Stimulated activated CD8-positive, alpha-beta memory T cell treated with anti-CD3 and anti-CD28 coated beads, Interleukin-7, amount 100 ng/mL, for 24 hours (primary cell): ENCODE measurements at places on chromosomes 11 and 22.
A peak's percentile ranks its signal among the peaks of the same experiment; 100 is the strongest.

GRCh38 chr22:17783312-17783711 lies 9.0 kb upstream of the BID start:
- DNase-seq, result no peak

- no peak for DNase-seq
Measured at GRCh38 chr11:86099874-86100273, 31.0 kb upstream of the PICALM start.

- no peak for DNase-seq
Measured at GRCh38 chr22:47808886-47809620, 1046.6 kb downstream of the TBC1D22A start.

- no peak for DNase-seq
Measured at GRCh38 chr11:115522302-115522701, 18.1 kb upstream of the CADM1 start.

DNA sequence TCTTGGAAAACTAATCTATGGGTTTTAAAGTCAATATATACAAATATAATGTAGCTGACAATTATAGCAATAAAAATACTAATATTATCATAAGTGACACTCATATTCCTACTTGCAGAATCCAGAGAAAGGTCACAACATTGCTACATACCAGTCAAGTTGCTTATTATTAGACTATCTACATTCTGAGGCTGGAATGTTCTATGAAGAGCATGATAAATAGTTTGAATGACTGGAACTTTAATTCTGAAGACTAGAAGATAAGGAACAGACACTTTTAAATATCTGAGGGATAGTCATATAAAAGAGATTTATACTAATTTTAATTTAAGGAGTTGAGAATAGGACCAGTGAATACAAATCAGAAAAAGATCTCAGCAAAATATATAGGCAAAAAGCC lies 146.0 kb downstream of the GUCY1A2 start:
- no peak for DNase-seq

- no peak for DNase-seq
Measured at GRCh38 chr22:44638971-44639760, 62.8 kb upstream of the PRR5 start.

GRCh38 chr11:75896843-75897419 lies 81.9 kb downstream of the UVRAG start:
- no peak for DNase-seq

DNA sequence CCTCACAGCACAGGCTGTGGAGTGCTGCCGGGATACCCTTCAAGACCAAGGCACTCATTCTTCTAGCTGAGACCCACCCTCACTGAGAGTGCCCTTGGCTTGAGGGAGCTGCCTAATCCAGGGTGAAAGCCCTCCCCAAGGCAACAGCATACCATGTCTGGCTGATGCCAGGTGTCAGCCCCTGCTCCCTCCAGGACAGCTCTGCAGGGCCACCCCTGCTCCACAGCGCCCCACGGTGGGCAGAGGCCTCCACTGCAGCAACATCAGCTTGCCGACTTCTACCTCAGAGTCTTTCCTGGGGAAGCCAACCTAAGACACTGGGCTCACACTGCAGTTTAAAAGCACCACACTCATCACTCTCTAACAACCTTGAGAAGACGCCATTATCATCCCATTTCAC lies 29.0 kb downstream of the TTLL1 start:
- DNase-seq, result peak; percentile 18

DNA sequence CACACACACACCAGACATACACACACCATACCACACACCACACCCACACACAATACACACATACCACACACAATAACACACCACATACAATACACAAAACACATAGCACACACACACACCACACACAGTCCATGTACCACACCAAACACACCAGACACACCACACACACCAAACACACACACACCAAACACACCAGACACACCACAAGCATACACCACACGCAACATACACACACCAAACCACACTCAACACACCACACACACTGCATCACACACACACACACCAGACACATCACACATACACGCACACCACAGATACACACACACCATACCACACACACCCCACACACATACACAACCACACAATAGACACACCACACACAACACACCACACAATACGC lies 54.8 kb downstream of the IGSF9B start:
- DNase-seq, result no peak

- no peak for DNase-seq
Measured at GRCh38 chr11:120702656-120703055, 191.1 kb downstream of the GRIK4 start.

GRCh38 chr11:114377612-114378267 lies 22.6 kb downstream of the C11orf71 start:
- DNase-seq, result no peak

DNA sequence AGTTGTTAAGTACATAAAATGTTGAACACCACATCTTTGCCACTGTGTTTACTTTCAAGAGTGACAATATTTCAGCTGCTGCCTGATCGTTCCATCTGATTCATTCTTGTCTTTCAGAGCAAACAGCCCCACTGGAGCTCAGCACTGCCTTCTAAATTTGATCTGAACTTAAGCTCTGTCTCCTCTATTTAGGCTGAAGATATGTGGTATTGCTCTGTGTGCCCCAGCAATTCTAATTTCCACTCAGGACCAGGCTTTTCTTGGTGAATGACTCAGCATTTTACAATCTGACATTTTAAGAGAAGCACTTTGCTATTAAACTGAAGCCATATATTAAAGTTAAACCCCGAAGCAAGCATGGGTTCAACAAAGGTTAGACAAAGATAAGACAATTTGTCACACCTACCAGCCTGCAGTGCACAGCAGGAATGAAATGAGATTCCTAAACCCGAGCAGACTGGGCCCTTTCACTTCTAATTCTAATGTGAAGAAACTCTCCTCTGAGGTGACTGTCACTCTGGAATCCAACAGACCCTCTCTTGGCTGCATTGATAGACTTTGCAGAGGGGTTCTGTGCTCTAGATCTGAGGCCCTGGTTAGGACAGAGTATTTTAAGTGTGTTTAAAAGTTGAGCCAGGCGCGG lies 41.7 kb upstream of the PLET1 start:
- DNase-seq, result no peak

DNA sequence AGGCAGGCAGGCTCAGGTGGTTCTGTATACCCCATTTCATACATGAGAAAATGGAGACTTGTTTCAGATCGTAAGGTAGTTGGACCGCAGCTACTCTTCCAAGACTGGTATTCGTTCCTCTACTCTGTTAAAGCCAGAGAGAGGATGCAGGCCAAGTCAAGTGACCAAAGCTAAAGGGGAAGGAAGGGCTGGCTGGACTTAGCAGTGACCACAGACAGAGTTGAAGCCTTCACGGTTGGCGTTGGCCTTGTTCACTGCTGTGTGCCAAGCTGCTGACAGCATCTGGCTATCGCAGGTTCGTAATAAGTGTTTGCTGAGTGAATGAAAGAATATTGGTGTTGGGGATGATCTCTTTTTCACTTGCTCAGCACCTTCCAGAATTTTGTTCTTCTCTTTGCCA lies 64.2 kb downstream of the PTPRJ start:
- no peak for DNase-seq

GRCh38 chr22:49034836-49035817 lies 792.5 kb downstream of the BRD1 start:
- no peak for DNase-seq

- DNase-seq, result no peak
Measured at GRCh38 chr22:23230348-23231068, 50.2 kb downstream of the BCR start.

GRCh38 chr11:79668575-79668974 lies 227.7 kb upstream of the TENM4 start:
- DNase-seq, result no peak

GRCh38 chr11:67312187-67313021 lies 9.1 kb downstream of the SSH3 start:
- DNase-seq, result no peak

- DNase-seq, result no peak
Measured at GRCh38 chr11:130513132-130513531, 64.7 kb downstream of the ADAMTS15 start.

GRCh38 chr11:46277622-46278386 lies at the start of gene CREB3L1:
CREB3L1 (plus strand) TSS chr11:46277662; CDS start chr11:46278112, 450 bp downstream.
- DNase-seq, result no peak

DNA sequence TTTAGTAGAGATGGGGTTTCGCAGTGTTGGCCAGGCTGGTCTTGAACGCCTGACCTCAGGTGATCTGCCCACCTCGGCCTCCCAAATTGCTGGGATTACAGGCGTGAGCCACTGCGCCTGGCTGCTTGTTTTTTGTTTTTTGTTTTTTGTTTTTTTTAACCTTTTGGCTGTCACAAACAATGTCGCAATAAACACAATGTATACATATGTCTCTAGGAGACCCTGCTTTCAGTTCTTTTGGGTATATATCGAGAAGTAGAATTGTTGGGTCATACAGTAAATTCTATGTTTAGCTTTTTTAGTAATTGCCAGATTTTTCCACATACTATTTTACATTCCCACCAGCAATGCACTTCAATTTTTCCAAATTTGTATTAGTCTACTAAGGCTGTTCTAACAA lies 28.0 kb downstream of the RBX1 start:
- DNase-seq, result no peak

DNA sequence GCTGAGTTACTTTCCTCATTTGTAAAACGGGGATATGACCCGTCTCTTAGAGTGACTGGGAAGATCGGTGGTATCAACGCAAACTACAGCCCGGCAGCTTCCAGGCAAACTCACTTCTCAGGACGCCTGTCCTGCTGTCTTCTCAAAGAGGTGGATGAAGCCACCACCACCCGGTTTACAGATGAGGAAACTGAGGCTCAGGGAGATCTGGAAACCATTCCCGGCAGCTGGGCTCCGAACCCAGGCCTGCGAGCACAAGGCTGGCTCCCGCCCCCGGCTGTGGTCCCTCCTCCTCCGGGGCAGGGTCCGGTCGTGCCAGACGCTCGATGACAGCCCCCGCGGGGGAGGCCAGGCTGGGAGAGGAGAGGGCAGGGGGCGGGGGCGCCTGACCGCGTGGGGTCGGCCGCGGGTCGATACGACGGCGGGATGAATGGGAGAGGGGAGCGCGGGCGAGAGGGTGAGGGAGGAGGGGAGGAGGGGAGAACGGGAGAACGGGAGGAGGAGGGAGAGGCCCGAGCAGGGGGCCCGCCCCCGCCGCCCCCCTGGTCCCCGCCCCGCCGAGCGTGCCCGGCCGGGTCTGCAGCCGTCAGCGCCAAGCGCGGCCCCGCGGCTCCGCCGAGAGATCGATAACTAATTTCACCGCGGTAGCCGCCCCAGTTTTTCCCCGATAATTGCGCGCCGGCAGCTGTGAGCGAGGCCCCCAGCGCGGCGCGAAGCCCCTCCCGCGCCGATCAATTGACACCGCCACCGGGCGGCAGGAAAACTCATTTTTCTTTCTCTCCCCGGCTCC lies 14.0 kb downstream of the IGLL1 start:
- no peak for DNase-seq
